Esophagus squamous epithelium (tissue), 5 donors: ENCODE measurements at places on chromosomes 6 and 20.

DNA sequence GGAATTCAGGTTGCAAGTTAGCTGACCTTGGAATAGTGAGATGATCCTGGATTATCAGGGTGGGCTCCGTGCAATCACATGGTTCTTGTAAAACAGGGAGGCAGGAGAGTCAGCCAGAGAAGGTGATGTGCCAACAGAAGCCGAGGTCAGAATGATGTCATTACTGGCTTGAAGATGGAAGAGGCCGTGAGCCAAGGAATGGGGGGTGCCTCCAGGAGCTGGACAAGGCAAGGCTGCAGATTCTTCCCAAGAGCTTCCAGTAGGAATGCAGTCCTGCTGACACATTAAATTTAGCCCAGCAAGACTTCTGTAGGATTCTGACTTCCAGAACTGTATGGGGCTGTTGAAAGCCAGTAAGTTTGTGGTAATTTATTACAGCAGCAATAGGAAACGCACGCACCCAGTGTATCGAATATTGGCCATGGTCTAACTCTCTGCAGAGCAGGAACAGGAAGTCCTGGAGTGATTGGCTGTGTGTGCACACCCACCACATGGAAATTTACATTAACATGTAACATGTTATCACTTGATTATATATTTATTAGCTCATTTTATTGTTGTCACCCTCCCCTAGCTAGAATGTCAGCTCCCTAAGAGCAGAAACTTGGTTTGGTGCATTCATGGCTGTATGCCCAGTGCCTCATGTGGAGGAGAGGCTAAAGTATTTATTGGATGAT is 19.1 kb downstream of the SLC24A3 start:
- no peak for DNase-seq
- H3K4me3 ChIP-seq = no peak overlapping the region
- no peak overlapping the region for H3K27ac ChIP-seq
- no peaks in the 10 kb centered on the region for H3K27me3 ChIP-seq
- no peaks in the 10 kb centered on the region for H3K36me3 ChIP-seq

GRCh38 chr6:152771061-152771687 is 20.6 kb downstream of the VIP start:
- H3K4me3 ChIP-seq = no peak overlapping the region
- H3K36me3 ChIP-seq = no peaks in the 10 kb centered on the region
- DNase-seq = no peak
- H3K4me1 ChIP-seq = no peaks in the 10 kb centered on the region
- H3K27me3 ChIP-seq = no peaks in the 10 kb centered on the region

DNA sequence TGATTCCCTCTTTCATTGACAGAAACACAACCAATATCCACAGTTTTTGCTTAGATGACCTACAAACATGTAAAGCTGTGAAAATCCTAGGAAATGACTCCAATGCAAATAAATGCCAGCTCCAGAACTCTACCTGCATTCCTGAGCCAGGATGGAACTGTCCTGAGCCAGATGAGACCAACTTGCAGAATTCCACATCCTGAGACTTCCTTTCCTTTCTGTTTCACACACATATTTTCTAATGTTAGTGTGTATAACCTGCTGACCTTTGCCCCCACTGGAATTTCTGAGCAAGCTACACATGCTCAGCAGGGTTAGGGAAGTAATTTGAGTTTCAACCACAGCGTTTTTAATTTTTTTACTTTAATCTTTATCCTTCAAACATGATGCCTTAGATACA is 69.6 kb upstream of the ADGRF1 start:
- no peak overlapping the region for H3K4me3 ChIP-seq
- H3K27me3 ChIP-seq = no peaks in the 10 kb centered on the region
- no peak overlapping the region for H3K27ac ChIP-seq

DNA sequence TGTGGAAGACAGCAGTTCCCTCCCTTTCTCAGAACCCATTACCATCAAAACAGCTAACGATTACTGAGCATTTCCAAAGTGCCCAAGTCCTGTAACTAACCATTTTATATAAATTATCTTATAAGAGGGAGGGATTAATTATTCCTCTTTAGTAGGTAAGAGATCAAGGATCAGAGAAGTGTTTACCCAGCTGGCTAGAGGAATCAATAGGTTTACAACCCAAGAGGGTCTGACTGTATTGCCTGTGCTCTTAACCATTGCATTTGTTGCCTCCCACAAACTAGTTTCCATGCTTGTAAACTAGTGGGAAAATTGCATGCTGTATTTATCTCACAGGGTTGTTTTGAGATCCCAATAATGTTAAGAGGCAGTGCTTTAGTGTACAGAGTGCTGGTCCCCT is 3.7 kb upstream of the DBNDD2 start:
- H3K4me3 ChIP-seq = no peak overlapping the region
- H3K4me1 ChIP-seq = peaks cover 7% of the 10 kb centered on the region
- DNase-seq = no peak
- no peaks in the 10 kb centered on the region for H3K27me3 ChIP-seq
- no peaks in the 10 kb centered on the region for H3K36me3 ChIP-seq
- H3K27ac ChIP-seq = no peak overlapping the region
